ENCODE measurements at places on chromosomes 3 and 15. TPM values are rescaled to one million over a fixed set of nuclear protein-coding genes. Genes with fewer than 3 reads are reported as not detected.

The CD200R1 gene
- total RNA-seq: 0.14 TPM

The ZNF662 gene
- total RNA-seq: 1.3 TPM

The COLQ gene
- total RNA-seq: 0.29 TPM

The PROK2 gene
- not detected for total RNA-seq

The STAC gene
- 0.14 TPM for total RNA-seq

The IL20RB gene
- 2.0 TPM for total RNA-seq

The CPN2 gene
- not detected for total RNA-seq

The LOXL1 gene
- 100 TPM for total RNA-seq

The ITIH1 gene
- total RNA-seq: not detected

The DPPA2 gene
- total RNA-seq: not detected

The TRPM1 gene
- not detected for total RNA-seq

The TMEM40 gene
- total RNA-seq: 0.86 TPM

The GXYLT2 gene
- 11.6 TPM for total RNA-seq

The MORC1 gene
- not detected for total RNA-seq

The NPAP1 gene
- total RNA-seq: not detected

The BCHE gene
- total RNA-seq: 0.57 TPM

The ONECUT1 gene
- total RNA-seq: not detected

The SSUH2 gene
- total RNA-seq: not detected

The LSAMP gene
- total RNA-seq: under 0.01 TPM

The RARB gene
- 1.8 TPM for total RNA-seq
